ENCODE measurements at places on chromosomes 13 and 19. TPM values are rescaled to one million over a fixed set of nuclear protein-coding genes. Genes with fewer than 3 reads are reported as not detected.

The MUC16 gene
- not detected for total RNA-seq

GRCh38 chr13:103358255-103358932 lies 292.2 kb upstream of the SLC10A2 start:
- no peaks in the 10 kb centered on the region for H3K4me1 ChIP-seq
- no peaks in the 10 kb centered on the region for H3K27me3 ChIP-seq
- H3K4me3 ChIP-seq = no peak overlapping the region
- no peak overlapping the region for H3K27ac ChIP-seq

The SLC7A10 gene
- total RNA-seq = not detected

The CBY2 gene
- not detected for total RNA-seq

DNA sequence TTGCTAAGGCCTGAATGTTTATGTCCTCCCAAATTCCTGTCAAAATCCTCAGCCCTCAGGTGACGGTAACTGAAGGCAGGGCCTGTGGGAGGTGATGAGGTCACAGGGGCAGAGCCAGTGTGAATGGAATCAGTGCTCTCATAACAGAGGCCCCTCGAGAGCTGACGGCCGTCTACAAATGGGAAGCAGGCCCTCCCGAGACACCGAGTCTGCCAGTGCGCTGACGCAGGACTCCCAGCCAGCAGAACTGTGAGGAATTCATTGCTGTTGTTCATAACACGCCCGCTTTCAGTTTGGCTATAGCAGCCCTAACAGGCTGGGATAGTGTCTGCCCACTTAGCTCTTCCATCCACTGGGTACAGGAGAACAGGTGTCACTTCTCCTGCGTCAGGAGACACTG lies 41.2 kb downstream of the CARS2 start:
- no peak overlapping the region for H3K27ac ChIP-seq
- peaks cover 44% of the 10 kb centered on the region for H3K36me3 ChIP-seq
- no peaks in the 10 kb centered on the region for H3K27me3 ChIP-seq
- no peak for DNase-seq

The SMIM17 gene
- total RNA-seq = not detected

GRCh38 chr19:41531438-41532311 lies 44.3 kb upstream of the CEACAM21 start:
- H3K27me3 ChIP-seq = no peaks in the 10 kb centered on the region
- H3K27ac ChIP-seq = no peak overlapping the region
- H3K4me1 ChIP-seq = no peaks in the 10 kb centered on the region
- DNase-seq = peak; percentile 95
- no peak overlapping the region for H3K4me3 ChIP-seq

DNA sequence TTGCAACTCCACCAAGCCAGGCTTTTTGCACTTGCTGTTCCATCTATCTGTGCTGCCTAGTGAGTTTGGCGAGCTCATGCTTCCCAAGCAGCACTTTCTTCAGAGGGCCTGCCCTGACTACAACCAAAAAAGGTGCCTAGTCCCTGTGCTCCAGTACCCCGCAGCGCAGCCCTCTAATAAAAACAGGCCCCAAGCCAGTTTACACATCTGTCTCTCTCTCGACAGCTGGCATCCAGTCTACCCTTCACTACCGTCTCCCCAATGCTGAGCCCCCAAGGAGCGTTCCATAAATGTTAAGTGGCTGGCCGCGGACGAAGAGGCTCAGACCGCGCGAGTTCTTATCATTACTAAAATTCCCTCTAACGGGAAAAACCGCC lies 512 bp downstream of the MED4 start:
- H3K4me1 ChIP-seq = peaks cover 8% of the 10 kb centered on the region
- H3K36me3 ChIP-seq = no peaks in the 10 kb centered on the region
- DNase-seq = no peak
